ENCODE measurements at places on chromosomes 4 and X. TPM values are rescaled to one million over a fixed set of nuclear protein-coding genes. Genes with fewer than 3 reads are reported as not detected.

- DNase-seq: no peak
Observed at GRCh38 chr4:10620935-10621488, 63.6 kb downstream of the CLNK start.

DNA sequence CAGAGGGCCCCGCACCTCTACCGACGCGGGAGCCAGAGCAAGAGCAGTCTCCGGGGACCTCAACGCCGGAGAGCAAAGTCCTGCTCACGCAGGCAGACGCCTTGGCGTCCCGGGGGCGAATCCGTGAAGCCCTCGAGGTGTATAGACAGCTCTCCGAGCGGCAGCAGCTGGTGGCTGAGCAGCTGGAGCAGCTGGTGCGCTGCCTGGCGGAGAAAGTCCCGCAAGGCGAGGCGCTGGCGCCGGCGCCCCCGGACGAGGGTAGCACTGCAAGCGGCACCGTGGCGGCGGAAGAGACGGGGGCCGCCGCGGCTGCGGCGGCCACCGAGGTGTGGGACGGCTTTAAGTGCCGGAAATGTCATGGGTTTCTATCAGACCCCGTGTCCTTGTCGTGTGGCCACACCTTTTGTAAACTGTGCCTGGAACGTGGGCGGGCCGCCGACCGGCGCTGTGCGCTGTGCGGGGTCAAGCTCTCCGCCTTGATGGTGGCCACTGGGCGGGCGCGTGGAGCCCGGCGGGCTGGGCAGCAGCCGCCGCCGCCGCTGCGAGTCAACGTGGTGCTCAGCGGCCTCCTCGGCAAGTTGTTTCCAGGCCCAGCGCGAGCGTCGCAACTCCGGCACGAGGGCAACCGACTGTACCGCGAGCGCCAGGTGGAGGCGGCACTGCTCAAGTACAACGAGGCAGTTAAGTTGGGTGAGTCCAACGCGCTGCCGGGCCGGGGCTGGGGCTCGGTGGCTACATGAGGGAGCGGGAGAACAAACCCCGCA, 672 bp downstream of the LONRF3 start:
- DNase-seq: no peak

DNA sequence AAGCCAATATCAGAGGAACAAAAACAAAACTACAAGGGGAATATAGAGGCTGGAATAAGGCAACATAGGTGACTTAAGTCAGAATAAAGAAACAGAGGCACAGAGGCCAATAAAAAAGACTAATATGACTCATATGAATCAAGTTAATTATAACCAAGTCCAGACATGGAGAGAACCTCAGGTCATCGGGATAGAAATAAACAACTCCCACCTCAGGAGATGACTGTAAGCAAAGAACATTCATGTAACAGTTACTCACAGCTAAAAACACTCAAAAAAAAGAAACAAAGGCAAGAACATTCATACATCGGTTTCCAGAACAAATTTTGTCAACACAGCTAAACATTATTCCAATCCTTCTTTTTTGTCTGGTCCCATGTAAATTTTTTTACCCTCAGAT, 60.3 kb upstream of the RXFP1 start:
- DNase-seq: peak; percentile 82

- DNase-seq: peak; percentile 46
Observed at GRCh38 chr4:124191329-124191728, 521.2 kb downstream of the ANKRD50 start.

DNA sequence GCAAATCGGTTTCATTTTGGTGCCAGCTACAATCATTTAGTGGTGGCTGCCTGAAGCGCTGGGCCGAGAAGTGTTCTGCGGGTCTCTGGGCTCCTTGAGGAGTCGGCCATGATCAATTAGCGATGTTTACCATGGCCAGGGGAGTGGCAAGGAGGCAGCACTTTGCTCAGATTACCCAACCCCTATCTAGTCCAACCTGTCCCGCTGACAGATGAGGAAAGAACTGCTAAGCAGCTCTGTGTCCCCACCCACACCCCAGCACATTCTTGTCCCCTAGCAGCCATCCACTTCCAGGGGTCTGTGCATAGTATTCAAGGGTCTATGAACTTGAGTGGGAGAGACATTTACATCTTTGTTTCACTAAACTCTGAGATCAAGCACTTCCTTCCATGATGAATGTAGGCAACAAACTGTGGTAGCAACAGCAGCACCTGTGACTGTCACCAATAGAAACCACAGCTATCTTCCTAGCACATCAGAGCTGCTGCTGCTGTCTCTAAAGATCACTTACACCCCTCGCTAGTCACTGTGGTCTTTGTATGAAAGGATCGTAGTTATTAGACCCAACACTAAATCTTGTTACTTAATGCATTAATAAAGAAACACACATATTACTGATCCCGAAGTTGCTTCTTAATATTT, 331.6 kb downstream of the BCOR start:
- DNase-seq: no peak

DNA sequence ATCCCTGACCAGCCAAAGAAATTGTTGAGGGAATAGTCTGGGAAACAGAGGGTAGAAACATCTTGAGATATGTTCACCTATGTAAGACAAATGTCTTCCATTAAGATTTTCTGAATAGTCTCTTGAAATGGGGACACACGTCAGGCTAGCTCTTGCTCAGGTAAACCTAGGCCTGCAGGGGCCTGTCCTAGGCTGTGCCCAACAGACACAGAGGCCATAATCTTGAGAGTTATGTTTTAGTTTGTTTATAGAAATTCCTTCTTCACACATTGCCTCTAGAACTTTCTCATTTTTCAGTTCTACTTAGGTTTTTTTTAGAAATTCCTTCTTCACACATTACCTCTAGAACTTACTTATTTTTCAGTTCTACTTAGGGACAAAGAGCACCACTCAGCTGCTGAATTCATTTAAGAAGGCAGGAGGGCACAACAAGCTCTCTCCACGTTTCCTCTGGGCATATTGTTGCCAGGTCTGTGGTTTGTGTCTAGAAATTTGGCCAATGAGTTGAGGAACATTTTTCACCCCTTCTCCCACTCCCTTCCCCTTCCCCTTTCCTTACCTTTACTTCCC, 94.9 kb downstream of the ARHGAP24 start:
- peak; percentile 14 for DNase-seq

DNA sequence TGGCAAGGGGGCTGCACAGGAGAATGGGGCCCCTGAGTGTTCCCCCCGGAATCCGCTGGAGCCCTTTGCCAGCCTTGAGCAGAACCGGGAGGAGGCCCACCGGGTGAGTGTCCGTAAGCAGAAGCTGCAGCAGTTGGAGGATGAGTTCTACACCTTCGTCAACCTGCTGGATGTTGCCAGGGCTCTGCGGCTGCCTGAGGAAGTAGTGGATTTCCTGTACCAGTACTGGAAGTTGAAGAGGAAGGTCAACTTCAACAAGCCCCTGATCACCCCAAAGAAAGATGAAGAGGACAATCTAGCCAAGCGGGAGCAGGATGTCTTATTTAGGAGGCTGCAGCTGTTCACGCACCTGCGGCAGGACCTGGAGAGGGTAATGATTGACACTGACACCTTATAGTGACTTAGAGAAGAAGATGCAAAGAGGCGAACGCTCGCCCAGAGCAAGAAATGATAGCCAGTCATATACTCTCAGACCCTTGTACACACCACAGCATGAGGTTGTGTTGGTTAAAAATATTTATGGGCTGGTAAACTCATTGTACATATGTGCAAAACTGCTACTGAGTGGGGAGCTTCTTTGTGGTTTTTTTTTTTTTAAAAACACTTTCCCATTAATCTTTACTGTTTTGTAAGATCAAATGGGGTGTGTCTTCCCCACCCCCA, 52.5 kb downstream of the JADE1 start:
- no peak for DNase-seq

DNA sequence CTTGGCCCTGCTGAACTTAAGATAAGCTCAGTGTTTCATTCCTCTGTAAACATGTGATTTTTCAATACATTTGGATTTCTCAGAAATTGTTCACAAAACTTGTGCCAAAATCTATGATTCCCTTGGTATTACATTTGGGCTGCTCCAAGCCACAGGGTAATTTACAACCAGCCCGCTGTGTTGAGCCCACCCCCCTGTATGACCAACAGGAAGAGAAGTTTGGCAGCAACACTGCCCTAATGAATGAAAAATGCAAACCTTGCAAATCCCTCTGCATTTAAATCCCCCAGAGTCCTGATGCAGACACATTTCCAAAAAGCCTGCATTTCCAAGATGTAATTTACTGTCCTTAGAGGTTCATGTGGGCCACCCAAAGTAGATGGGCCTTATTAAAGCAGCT, 34.1 kb upstream of the GAB1 start:
- DNase-seq: no peak

- no peak for DNase-seq
Observed at GRCh38 chrX:107713543-107714205, 61.9 kb downstream of the TSC22D3 start.

GRCh38 chr4:183411291-183411861, 33.1 kb upstream of the CDKN2AIP start:
- peak; percentile 52 for DNase-seq

DNA sequence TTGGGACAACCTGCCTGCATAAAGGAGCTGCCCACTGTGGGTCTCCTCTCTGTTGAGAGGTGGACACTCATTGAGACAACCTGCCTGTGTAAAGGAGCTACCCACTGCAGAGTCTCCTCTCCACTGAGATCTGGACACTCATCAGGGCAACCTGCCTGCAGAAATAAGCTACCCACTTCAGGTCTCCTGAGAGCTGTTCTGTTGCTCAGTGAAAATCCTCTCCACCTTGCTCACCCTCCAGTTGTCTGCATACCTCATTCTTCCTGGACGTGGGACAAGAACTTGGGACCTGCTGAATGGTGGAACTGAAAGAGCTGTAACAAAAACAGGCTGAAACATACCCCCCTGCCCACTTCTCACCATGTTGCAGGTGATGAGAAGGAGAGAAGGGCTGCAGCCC, 59.9 kb upstream of the CDKN2AIP start:
- DNase-seq: no peak

GRCh38 chrX:16687514-16687913, 25.0 kb downstream of the CTPS2 start:
- DNase-seq: no peak

DNA sequence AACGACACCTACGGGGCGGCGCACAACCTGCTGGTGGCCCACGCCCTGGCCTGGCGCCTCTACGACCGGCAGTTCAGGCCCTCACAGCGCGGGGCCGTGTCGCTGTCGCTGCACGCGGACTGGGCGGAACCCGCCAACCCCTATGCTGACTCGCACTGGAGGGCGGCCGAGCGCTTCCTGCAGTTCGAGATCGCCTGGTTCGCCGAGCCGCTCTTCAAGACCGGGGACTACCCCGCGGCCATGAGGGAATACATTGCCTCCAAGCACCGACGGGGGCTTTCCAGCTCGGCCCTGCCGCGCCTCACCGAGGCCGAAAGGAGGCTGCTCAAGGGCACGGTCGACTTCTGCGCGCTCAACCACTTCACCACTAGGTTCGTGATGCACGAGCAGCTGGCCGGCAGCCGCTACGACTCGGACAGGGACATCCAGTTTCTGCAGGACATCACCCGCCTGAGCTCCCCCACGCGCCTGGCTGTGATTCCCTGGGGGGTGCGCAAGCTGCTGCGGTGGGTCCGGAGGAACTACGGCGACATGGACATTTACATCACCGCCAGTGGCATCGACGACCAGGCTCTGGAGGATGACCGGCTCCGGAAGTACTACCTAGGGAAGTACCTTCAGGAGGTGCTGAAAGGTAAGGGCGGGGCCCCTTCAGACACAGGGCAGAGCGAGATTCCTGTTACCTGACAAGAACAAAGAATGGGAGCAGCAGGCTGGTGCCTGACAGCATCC, 11.7 kb downstream of the RPL9 start:
- DNase-seq: peak; percentile 38

GRCh38 chrX:26254436-26254835, 38.5 kb downstream of the MAGEB5 start:
- DNase-seq: no peak

DNA sequence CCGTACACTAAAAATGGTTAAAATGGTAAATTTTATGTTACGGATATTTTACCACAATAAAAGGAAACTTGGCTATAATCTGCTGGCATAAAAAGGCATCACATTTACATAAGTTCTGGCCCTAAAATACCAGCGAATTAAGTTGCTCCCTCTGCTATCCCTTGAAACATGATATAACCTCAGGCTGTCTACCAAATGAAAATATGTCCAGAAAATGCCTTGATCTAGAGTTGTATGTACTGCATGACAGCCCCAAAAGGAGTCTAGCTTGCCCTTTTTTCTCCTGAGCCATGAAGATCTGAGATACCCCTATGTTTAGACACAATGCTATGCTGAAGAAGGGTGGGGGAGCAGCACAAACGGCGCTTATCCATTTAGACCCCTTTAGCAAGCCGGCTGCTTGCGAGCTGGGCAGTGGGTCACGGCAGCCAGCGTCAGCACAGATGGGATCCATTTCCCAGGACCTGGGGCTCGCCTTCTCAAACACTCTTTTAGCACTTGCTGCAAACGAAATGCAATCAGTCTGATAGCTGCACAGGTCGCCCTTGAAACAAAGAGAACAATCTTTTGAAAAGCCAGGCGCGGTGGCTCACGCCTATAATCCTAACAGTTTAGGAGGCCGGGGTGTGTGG, 77.0 kb downstream of the AFAP1 start:
- no peak for DNase-seq

DNA sequence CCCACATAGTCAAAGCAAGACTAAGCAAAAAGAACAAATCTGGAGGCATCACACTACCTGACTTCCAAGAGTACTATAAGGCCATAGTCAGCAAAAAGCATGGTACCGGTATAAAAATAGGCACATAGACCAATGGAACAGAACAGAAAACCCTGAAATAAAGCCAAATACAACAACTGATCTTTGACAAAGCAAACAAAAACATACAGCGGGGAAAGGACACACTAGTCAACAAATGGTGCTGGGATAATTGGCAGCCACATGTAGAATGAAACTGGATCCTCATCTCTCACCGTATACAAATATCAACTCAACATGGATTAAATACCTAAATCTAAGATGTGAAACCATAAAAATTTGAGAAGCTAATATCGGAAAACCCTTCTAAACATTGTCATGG, 819.3 kb upstream of the FRG1 start:
- DNase-seq: no peak

GRCh38 chr4:110075083-110075738, 123.2 kb downstream of the ELOVL6 start:
- DNase-seq: no peak

GRCh38 chr4:37858872-37859271, 32.0 kb upstream of the TBC1D1 start:
- no peak for DNase-seq

DNA sequence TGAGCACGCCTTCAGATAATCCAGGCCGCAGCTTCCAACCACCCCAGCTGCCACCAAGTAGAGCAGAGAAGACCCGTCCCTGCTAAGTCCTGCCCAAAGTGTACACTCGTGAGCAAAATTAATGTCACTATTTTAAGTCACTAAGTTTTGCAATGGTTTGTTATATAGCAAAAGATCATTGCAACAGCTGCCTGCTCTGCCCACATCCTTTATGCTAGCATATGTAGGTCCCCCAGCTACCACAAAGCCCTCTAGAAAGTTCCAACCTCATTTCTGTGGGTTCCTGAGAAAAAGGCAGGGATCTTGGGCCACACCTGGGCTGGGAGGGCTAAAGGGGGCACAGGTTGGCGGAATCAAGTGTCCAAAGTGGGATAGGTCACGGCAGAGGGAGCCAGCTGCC, 346.9 kb downstream of the BCOR start:
- DNase-seq: no peak

GRCh38 chrX:12974305-12974795, 560 bp upstream of the TMSB4X start:
- peak; percentile 44 for DNase-seq

Gene CXCL8
- 2.5 TPM for total RNA-seq

Gene MAML3
- 0.61 TPM for total RNA-seq

Gene ERCC6L
- total RNA-seq: 15.1 TPM

Gene PSAPL1
- total RNA-seq: not detected

Gene CT45A2
- not detected for total RNA-seq

Gene CTAG2
- not detected for total RNA-seq

Gene CLCN5
- total RNA-seq: 2.8 TPM

Gene DUSP21
- total RNA-seq: not detected
